Fibroblast of skin of right quadriceps (primary cell): ENCODE measurements at places on chromosomes 12 and 14.
A peak's percentile ranks its signal among the peaks of the same experiment; 100 is the strongest.

- peak; percentile 47 for DNase-seq
Measured at GRCh38 chr14:67680121-67680602, 5.7 kb upstream of the VTI1B start.

- peak; percentile 32 for DNase-seq
Measured at GRCh38 chr12:74689071-74689655, 151.5 kb downstream of the ATXN7L3B start.

DNA sequence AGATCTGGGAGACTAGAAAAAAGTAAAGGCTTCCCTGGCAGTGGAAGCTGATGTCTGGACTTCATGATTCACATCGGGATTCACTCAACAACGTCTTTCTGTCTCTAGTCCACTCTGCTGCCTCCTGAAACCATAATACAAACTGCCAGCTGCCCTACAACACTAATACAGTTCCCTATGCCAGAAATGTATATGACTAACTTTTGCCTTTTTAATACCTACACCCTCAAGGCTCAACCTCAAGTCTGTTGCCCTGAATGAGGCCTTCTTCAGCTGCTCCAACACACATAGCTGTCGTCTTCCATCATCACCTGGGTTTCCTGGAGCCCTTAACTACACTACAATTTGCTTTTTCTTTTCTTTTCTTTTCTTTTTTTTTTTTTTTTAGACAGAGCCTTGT lies 182.7 kb upstream of the BCL2L14 start:
- DNase-seq, result no peak

DNA sequence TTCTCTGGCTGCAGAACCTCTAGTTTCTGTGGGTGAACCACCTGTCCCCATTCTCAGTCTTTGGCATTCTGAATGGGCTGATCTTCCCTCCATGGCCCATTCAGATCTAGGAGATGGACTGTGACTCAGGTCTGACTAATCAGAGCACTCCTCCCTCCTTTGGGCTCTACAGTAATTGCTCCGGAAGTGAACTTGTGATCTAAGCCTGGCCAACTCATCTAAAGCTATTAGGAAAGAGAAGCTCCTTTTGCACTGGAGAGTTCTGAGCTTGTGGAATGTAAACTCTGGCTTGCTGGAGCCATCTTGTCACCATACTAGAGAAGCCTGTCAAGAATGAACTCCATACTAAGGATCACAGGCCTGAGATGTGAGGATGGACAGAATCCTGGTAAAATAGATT lies 168.2 kb downstream of the SUDS3 start:
- DNase-seq, result no peak

DNA sequence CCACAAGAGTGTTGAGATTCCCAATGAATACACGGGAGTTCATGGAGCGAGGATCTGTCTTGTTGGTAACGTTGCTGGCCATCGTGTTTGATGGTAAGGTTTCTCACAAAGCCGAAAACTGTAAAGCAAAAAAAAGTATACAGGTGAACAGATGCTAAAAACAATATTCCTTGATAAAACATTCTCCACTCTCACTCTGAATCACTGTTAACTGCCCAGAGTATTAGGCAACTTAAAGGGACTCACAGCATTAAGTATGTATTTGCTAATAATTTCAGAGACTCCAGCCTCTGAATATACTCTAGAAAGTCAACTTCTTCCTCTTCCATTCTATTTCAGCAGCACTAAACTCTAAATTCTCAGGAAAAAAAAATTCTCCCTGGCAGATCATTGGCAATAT lies 35.1 kb downstream of the HNRNPC start:
- DNase-seq, result no peak

DNA sequence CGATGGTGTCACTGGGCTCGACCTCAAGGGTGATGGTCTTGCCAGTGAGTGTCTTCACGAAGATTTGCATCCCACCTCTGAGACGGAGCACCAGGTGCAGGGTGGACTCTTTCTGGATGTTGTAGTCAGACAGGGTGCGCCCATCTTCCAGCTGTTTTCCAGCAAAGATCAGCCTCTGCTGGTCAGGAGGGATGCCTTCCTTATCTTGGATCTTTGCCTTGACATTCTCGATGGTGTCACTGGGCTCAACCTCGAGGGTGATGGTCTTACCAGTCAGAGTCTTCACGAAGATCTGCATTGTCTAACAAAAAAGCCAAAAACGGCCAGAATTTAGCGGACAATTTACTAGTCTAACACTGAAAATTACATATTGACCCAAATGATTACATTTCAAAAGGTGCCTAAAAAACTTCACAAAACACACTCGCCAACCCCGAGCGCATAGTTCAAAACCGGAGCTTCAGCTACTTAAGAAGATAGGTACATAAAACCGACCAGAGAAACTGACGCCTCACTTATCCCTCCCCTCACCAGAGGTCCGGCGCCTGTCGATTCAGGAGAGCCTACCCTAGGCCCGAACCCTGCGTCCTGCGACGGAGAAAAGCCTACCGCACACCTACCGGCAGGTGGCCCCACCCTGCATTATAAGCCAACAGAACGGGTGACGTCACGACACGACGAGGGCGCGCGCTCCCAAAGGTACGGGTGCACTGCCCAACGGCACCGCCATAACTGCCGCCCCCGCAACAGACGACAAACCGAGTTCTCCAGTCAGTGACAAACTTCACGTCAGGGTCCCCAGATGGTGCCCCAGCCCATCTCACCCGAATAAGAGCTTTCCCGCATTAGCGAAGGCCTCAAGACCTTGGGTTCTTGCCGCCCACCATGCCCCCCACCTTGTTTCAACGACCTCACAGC lies 717 bp downstream of the UBC start:
- peak; percentile 72 for DNase-seq

- no peak for DNase-seq
Measured at GRCh38 chr12:90106568-90106967, 397.9 kb upstream of the ATP2B1 start.

GRCh38 chr12:15677726-15678201 lies 111.4 kb downstream of the EPS8 start:
- DNase-seq, result peak; percentile 67

DNA sequence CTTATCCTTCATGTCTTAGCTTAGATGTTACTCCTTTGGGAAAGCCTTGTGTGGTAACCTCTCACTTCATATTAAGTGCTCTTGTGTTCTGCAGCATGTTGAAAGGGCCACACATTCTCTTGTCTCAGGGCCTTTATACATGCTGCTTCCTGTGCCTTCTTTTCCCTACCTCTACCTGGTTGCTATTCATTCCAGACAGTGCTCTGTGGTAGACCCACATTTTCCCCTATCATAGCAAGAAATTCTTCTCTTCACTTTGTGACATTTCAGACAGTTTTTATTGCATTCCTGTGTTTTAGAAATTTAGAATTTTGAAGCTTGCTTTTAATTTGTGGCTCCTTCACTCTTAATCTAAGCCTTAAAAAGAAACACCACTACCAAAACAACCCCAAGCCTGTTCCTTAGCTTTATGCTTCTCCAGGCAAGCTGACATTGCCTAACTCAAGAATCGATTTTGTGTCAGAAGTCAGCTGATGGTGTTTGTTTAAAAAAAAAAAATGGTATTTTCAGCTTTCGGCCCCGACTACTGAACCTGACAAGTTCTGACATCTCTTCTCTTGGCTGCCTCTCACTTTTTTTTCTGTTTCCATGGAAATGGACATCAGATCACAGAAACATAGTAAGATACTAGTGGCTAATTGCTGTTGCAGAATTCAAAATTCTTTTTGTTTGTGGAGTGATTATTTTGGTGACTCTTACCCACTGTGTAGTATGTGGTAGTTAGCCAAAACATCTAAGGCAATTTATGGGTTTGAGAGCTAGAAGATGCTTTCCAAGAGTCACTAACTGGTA lies 156.3 kb downstream of the NUBPL start:
- DNase-seq, result no peak

GRCh38 chr14:73462815-73463214 lies 4.5 kb upstream of the NUMB start:
- DNase-seq, result no peak
